ENCODE measurements at places on chromosomes 3 and 15. TPM values are rescaled to one million over a fixed set of nuclear protein-coding genes. Genes with fewer than 3 reads are reported as not detected.
A peak's percentile ranks its signal among the peaks of the same experiment; 100 is the strongest.

- peaks cover 13% of the 10 kb centered on the region for H3K4me1 ChIP-seq
- H3K36me3 ChIP-seq = peaks cover 25% of the 10 kb centered on the region
- H3K27me3 ChIP-seq = no peaks in the 10 kb centered on the region
- no peak overlapping the region for H3K27ac ChIP-seq
These were observed 31.1 kb downstream of the TPM1 start for GRCh38 chr15:63073497-63074172.

DNA sequence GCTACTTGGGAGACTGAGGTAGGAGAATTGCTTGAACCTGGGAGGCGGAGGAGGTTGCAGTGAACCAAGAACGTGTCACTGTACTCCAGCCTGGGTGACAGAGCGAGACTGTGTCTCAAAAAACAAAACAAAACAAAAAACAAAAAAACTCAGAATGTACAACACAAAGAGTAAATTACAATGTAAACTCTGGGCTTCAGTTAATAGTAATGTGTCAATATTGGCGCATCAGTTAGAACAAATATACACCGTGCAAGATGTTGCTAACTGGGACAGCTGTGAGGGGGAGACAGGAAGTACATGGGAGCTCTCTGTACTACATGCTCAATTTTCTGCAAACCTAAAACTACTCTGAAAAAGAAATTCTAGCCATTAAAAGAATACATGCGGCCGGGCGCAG, 23.5 kb upstream of the TRPM1 start:
- no peak overlapping the region for H3K27ac ChIP-seq
- no peak for DNase-seq
- no peaks in the 10 kb centered on the region for H3K36me3 ChIP-seq
- H3K4me1 ChIP-seq = peaks cover 4% of the 10 kb centered on the region

DNA sequence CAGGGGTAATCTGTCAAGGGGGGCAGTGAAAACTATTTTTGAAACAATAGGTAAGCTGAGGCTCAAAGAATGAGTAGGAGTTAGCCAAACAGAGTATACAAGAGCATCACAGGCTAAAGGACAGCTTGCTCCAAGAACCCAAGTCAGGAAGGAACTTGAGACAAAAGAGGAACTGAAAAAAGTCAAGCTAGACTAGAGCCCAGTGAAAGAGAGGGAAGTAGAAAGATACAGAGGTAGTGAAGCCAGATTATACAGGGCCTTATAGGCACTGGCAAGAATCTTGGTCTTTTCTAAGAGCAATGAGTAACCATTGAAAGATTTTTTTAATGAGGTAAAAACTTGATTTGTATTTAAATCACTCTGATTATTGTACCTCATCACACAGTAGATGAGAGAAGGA, 69.9 kb downstream of the FILIP1L start:
- H3K4me1 ChIP-seq = peaks cover 31% of the 10 kb centered on the region
- DNase-seq = no peak
- H3K27me3 ChIP-seq = peaks cover 4% of the 10 kb centered on the region
- H3K36me3 ChIP-seq = no peaks in the 10 kb centered on the region
- no peak overlapping the region for H3K27ac ChIP-seq

- DNase-seq = peak; percentile 82
- H3K4me3 ChIP-seq = no peak overlapping the region
- no peaks in the 10 kb centered on the region for H3K27me3 ChIP-seq
- H3K36me3 ChIP-seq = no peaks in the 10 kb centered on the region
- peaks cover 18% of the 10 kb centered on the region for H3K4me1 ChIP-seq
- H3K27ac ChIP-seq = peak overlapping the region; percentile 99
These were observed 263.7 kb upstream of the THBS1 start for GRCh38 chr15:39317225-39317624.

DNA sequence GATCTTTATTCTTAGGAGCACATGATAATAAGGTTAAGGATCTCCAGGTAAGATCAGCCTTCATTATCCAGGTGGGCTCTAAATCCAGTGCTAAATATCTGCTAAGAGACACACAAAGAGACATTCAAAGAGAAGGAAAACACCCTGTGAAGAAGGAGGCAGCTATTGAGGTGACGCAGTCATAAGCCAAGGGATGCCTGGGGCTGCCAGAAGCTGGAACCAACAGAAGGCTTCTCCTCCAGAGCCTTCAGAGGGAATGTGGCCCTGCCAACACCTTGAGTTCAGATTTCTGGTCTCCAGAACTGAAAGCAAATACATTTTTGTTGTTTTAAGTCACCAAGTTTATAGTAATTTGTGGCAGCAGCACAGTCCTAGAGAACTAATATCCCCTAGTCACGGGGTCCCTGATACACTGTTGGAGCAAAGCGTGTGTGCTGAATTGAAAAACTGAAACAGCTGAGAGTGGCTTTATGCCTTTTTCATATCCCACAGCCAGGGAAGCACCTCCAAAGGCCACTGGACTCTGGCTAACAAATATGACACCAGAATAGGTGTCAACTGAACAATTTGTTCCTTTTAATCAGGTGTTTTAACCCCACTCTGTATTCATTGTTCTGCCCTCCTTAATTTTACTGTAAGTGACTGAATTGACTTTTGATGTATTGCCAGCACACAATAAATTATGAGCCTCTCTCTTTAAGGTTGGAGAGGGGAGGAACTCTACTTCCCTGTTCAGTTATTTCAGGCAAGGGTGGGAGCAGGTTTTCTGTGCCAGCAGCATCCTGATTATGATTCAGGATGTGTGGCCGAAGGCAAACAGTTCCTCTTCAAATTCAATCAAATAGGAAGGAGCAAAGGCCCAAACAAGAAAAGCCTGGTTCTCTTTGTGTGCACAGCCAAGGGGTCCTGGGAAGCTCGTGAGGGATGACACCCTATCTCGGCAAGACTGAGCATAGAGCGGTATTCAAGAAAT, 151.8 kb upstream of the HES1 start:
- DNase-seq = no peak
- no peak overlapping the region for H3K27ac ChIP-seq
- H3K4me1 ChIP-seq = no peaks in the 10 kb centered on the region

- no peaks in the 10 kb centered on the region for H3K27me3 ChIP-seq
- H3K4me3 ChIP-seq = no peak overlapping the region
- no peaks in the 10 kb centered on the region for H3K36me3 ChIP-seq
These were observed 107.6 kb upstream of the ZBTB20 start for GRCh38 chr3:115254492-115255196.

The MGLL gene
- total RNA-seq = 23.7 TPM

The SNX33 gene
- 12.7 TPM for total RNA-seq

The LRTM1 gene
- total RNA-seq = not detected

The GRIP2 gene
- total RNA-seq = under 0.01 TPM
